Hippocampal formation (tissue), 2 donors: ENCODE measurements at places on chromosomes 2 and 18.

GRCh38 chr2:64976276-64976675 is 12.9 kb upstream of the SLC1A4 start:
- DNase-seq: no peak

GRCh38 chr2:142484111-142484510 is 353.3 kb upstream of the LRP1B start:
- no peak for DNase-seq

DNA sequence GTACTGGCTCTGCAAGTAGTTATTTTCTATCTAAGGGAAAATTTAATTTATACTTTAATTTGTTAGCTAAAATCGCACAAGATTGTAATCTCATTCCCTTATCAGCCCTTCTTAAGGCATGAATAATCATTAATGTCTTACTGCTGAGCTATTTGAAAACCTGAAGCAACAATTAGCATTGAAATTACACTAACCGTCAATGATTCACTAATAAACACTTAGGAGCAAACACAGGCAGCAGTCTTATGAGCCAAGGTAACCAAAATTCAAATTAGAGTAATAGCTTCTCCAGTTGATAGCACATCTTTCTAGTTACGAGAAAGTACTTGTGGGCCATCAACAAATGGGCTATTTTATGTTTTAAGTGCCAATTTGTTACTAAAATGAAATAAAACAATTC is 1289.7 kb downstream of the LRP1B start:
- DNase-seq: no peak

GRCh38 chr18:685438-685837 is 27.0 kb downstream of the ENOSF1 start:
- no peak for DNase-seq

DNA sequence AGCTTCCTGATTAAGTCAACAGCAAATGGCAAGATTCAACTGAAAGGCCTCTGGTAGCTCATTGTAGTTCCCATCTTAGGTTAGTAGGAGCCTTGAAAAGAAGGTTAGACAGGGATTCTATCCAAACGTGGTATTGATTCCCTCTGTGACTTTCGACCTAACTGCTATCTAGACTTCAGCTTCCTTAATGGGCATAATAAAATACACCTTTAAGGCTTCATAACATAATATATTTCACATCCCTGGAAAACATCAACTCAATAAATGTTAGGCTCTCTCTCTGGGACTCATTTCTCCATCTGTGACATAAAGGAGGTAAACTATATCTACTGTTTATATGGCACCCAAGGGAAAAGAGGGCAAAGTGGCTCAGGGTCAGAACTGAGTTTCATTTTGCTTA is 60.9 kb downstream of the STK39 start:
- DNase-seq: no peak

DNA sequence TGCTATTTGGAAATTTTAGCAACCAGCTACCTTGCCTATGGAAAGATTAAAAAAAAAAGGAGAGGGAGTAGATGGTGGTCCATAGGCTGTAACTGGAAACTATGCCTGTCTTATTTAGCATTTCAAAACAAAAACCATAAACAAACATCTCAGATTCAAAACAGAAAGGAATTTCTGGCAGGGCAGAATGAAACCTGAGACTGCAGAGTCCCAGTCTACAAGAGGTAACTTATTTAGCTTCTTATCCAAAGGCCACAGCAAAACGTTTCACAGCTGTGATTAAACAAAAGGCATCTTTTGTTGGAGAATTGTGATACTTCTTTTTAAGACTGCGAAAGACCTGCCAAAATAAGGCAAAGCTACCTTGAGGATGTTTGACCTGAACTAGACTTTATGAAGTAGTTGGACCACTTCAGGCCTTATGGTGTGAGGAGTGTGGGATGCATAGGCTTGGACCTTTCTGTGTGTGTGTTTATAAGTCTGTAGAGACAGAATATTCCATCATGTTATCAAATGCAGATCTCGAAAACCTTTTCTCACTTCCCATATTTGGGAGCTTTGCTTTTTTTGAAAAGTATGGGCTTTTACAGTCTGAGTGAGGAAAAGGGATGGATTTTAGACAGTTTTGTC is 11.0 kb downstream of the CRIM1 start:
- DNase-seq: no peak

GRCh38 chr2:175574069-175574468 is 392.6 kb upstream of the ATP5MC3 start:
- DNase-seq: no peak

GRCh38 chr18:34117319-34117718 is 107.4 kb downstream of the NOL4 start:
- DNase-seq: no peak

DNA sequence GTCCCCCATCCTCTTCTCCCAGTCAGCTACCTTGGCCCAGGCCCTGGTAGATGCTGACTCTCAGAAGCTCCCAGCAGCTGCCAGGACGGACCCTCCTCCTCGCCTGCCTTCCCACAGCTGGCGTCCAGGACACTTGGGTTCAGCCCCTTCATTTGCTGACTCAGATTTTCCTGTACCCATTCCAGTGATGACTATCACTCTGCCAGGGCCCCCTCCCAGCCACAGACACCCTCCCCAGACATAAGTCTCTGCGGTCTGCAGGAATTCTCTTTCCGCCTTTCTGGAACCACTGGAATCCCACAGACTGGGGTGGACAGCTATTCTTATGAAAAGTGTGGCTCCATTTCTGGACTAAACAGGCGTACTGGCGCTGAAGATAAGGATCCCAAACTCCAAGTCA is 260.3 kb upstream of the EPAS1 start:
- no peak for DNase-seq

DNA sequence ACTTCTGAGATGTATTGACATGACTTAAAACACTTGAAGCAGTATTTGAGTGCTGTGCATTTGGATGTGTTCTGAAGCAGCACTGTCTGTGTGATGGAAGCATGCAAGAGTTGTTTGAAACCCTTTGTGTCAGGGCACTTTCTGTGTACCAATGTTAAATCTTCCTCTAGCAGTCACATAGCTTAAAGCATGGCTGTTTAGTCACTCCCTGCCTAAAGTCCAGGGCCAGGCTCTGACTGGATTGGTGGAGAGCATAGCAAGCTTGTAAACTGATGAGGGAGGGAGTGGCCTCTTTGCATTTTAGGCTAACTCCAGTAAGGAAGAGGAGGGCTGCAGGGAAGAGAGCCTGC is 73.5 kb downstream of the MYO1B start:
- no peak for DNase-seq

- no peak for DNase-seq
Measured at GRCh38 chr2:71323386-71323785, 8.2 kb upstream of the ZNF638 start.

- DNase-seq: peak; percentile 39
Measured at GRCh38 chr18:9808295-9809241, 77.2 kb upstream of the TXNDC2 start.

- DNase-seq: no peak
Measured at GRCh38 chr2:213787869-213788268, 503.6 kb downstream of the SPAG16 start.

GRCh38 chr2:134574611-134575330 is 144.0 kb downstream of the TMEM163 start:
- DNase-seq: no peak

- DNase-seq: no peak
Measured at GRCh38 chr18:67568166-67568565, 51.6 kb upstream of the DSEL start.

GRCh38 chr2:58122040-58122439 is 75.4 kb downstream of the VRK2 start:
- DNase-seq: no peak

DNA sequence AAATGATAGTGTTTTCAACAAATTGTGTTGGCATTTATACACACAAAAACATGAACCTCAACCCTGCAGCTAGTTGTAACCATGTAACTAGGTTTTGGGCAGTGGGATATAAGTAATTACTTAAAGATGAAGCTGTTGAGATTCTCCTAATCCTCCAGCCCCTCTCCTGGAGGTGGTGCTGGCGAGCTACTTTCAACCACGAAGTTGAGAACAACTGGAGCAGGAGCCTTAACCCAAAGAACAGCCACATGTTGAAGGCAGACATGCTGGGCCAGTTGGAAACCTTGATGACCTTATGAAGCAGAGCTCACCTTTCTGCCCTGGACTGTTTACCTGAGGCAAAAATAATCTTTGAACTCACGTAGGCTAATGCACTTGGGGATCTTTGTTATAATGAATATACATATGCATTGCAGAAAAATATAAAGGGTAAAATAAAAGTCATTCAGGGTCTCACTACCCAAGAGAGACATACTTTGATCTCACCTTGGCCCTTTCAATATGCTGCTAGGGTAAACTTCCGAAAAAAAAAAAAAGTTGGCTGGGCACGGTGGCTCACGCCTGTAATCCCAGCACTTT is 89.6 kb upstream of the NPAS2 start:
- no peak for DNase-seq

DNA sequence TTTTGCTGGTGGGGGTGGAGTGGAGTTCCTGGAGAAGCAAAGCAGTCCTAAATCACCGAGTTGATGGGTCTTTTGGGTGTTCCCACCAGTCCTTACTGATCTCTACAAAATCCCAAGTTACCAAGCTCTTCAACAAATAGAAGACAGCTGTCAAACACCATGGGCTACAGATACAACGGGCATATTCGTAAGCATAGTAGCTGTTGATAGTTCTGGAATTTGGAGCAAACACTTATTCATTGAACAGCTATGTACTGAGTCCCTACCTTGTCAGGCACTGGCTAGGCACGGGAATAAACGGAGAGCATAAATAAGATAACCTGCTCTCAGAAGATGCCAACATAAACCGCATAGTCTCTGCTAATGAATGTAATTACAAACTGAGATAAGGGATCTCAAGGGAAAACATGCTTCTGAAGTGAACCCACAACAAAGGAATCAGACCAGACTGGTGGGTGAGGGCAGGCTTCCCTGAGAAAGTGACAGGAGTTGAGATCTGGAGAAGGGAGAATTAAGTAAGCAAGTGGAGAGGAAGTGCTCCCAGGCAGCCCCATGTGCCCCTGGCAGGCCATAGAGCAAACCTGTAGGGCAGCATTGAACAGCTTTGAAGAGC is 947 bp upstream of the ANKRD44 start:
- no peak for DNase-seq

DNA sequence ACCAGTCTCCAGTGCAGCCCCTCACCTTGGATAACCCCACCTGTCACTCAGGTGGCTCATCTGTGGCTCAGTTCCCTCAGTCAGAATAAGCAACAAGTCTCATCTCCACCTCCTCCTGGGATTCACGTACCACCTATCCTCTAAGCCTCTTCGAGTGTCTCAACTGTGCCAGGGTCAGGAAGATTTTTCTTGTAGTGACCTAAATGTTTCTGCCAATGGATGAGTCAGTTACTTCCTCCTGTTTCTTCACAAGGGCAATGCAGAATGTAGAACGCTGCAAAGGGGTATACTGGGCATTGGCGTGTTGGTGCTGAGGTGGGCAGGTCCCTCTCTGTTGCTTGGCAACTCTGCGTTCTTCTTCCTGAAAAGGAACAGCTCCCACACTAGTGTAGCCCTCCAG is 213.3 kb upstream of the CXCR4 start:
- DNase-seq: no peak

- DNase-seq: no peak
Measured at GRCh38 chr2:219228041-219228910, 1.2 kb downstream of the ATG9A start.

GRCh38 chr18:35836932-35837331 is 135.5 kb upstream of the RMP24 start:
- no peak for DNase-seq

- no peak for DNase-seq
Measured at GRCh38 chr18:36181441-36181840, 5.9 kb upstream of the MOCOS start.

- DNase-seq: no peak
Measured at GRCh38 chr2:223197046-223197445, 145.1 kb downstream of the KCNE4 start.

- DNase-seq: no peak
Measured at GRCh38 chr2:239386001-239386670, 14.7 kb downstream of the HDAC4 start.

DNA sequence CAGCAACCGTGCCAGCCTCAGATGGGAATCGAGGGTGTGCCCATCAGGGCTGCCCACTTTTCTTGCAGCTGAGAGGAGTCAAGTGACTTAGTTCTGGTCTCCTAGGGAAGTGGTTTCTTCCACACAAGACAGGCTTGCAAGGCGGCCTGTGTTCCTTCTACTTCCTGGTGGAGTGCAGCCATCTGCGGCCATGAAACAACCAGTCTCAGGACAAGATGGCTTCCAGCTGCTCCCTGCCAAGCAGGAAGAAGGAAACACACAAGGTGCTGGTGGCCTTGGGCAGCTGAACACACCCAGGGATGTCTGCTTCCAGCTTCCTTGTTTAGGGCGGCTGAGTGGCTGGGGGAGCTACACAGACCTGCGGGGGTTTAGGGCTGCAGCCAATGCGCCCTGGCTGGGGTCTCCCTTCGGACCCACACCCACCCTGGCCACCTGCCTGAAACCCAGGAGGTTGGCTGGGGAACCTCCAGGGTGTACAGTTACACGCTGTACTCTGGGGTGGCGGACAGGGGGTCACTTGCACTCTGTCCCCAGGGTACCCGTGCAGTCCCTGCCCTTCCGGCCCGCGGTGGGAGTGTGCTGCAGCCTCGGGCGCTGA is 34.7 kb downstream of the PTPN18 start:
- peak; percentile 29 for DNase-seq

DNA sequence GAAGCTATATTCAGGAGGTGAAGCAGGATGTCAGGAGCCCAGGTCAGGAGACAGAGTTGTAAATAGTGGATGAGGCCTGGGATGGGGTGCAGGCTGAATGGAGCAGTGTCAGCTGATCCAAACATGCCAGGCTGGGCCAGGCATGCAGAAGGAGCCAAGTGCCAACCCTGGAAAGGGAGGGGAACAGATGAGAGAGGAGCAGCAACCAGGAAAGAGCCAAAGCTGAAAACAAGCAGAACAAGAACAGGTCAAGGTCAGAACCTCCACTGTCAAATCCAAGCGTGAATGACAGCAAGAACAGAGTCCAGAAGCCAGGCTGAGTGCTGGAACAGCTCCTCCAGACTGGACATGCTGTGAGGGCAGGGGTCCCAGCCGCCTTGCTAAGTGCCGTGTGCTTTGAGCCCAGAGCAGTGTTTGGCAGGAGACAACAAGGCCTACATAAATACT is 49.2 kb upstream of the PPP1CB start:
- no peak for DNase-seq

DNA sequence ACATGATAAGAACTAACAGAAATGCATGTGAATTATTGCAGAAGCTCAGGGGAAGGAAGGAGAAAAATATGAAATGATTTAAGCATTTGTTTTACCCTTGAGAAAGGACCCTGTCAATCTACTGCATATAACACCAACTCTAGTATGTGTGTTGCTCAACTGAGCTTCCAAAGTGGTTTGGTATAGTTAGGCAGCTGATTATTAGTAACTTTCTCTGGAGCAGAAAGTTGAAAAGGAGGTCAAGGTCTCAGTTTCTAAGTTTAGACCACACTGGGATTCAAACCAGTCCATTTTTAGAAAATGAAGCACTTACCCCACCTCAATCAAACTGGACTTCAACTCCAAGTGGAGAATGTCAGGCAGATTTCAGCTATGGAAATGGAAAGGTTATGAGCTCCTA is 123.3 kb upstream of the CDC42EP3 start:
- DNase-seq: no peak
